Karpas-422 (cell line): ENCODE measurements at places on chromosomes 13 and 19.

- no peaks in the 10 kb centered on the region for H3K27me3 ChIP-seq
- H3K27ac ChIP-seq = no peak overlapping the region
- H3K4me3 ChIP-seq = no peak overlapping the region
- H3K36me3 ChIP-seq = no peaks in the 10 kb centered on the region
- peak; percentile 77 for DNase-seq
Observed at GRCh38 chr13:91375116-91375729, 23.2 kb upstream of the GPC5 start.

GRCh38 chr13:30799356-30799824 lies 64.0 kb downstream of the ALOX5AP start:
- H3K4me3 ChIP-seq = no peak overlapping the region
- peaks cover 13% of the 10 kb centered on the region for H3K4me1 ChIP-seq
- no peak overlapping the region for H3K27ac ChIP-seq
- H3K36me3 ChIP-seq = no peaks in the 10 kb centered on the region
- DNase-seq = no peak

GRCh38 chr13:80083853-80084676 lies 256.9 kb downstream of the SPRY2 start:
- no peaks in the 10 kb centered on the region for H3K4me1 ChIP-seq
- no peak overlapping the region for H3K4me3 ChIP-seq
- no peak overlapping the region for H3K27ac ChIP-seq
- H3K36me3 ChIP-seq = no peaks in the 10 kb centered on the region

DNA sequence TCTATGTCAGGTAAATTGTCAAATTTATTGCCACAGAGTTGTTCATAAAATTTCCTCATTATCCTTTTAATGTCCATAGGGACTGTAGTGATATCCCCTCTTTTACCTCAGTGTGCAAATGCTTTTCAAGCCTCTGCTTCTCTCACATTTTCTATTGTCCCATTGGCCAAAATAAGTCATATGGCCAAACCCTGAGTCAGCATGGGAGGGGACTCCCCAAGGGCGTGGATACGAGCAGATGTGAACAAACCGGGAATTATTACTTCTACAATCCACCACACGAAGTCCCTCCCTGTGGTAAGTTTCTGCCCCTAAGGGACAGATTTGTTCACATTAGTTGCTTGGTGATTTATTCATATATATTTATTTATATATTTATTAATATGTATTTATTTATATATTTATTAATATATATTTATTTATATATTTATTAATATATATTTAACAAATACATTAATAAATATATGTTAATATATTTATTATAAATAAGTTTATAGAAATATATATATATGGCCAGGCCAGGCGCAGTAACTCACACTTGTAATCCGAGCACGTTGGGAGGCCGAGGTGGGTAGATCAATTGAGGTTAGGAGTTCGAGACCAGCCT lies 20.1 kb upstream of the CAMSAP3 start:
- no peaks in the 10 kb centered on the region for H3K27me3 ChIP-seq
- no peak overlapping the region for H3K27ac ChIP-seq
- no peak for DNase-seq
- no peaks in the 10 kb centered on the region for H3K36me3 ChIP-seq

- no peaks in the 10 kb centered on the region for H3K27me3 ChIP-seq
- DNase-seq = no peak
- H3K4me1 ChIP-seq = no peaks in the 10 kb centered on the region
- no peak overlapping the region for H3K4me3 ChIP-seq
Observed at GRCh38 chr19:18650021-18650390, 13.2 kb downstream of the KLHL26 start.

- no peaks in the 10 kb centered on the region for H3K4me1 ChIP-seq
- no peaks in the 10 kb centered on the region for H3K36me3 ChIP-seq
- no peak overlapping the region for H3K27ac ChIP-seq
- no peak overlapping the region for H3K4me3 ChIP-seq
Observed at GRCh38 chr13:70732611-70733010, 624.4 kb upstream of the KLHL1 start.

- H3K4me1 ChIP-seq = no peaks in the 10 kb centered on the region
- no peak overlapping the region for H3K4me3 ChIP-seq
- no peak overlapping the region for H3K27ac ChIP-seq
- DNase-seq = peak; percentile 19
Observed at GRCh38 chr13:75724752-75725517, 88.8 kb downstream of the LMO7 start.

DNA sequence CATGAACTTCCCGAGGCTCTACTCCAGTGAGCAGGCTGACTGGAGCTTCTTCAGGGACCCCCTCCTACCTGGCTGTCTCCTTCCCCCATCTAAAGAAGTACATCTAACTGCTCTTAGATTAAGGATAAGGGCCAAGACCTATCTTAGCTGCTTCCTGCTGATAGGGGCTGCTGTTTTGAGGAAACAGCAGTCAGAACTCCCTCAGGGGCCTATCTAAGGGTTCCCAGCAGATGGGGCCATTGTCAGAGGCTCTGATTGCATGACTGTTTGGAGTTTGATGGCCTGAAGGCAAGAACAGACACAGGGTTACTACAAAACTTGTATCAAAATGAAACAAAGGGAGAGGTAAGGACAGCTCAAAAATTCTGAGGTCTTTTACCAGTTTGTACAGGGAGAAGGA lies 2636.9 kb upstream of the PCDH20 start:
- H3K4me1 ChIP-seq = peaks cover 7% of the 10 kb centered on the region
- peak; percentile 53 for DNase-seq
- no peaks in the 10 kb centered on the region for H3K27me3 ChIP-seq

DNA sequence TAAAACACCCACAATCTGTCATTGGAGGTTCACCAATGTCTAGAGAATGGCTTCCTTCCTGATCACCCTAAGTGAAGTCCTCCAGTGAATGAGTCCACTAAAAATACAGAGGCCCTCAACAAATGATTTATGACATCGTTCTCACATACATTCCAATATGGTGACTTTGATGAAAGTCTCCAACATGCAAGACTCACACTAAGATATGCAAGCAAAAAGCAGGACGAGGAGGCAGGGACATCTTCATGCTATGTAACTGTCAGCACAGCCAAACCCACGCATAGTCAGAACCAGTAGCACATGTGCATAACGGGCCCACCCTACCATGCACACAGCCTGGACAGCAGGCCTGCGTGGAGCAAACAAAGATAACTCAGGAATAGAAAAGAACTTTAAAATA lies 16.6 kb upstream of the LSM14A start:
- no peaks in the 10 kb centered on the region for H3K4me1 ChIP-seq
- H3K27me3 ChIP-seq = no peaks in the 10 kb centered on the region
- H3K4me3 ChIP-seq = no peak overlapping the region

- H3K27ac ChIP-seq = no peak overlapping the region
- DNase-seq = no peak
- H3K27me3 ChIP-seq = no peaks in the 10 kb centered on the region
Observed at GRCh38 chr13:75689686-75690085, 53.6 kb downstream of the LMO7 start.

GRCh38 chr19:40253611-40254092 lies 27.2 kb upstream of the CCNP start:
- H3K36me3 ChIP-seq = peaks cover 20% of the 10 kb centered on the region
- DNase-seq = no peak
- no peak overlapping the region for H3K4me3 ChIP-seq
- H3K4me1 ChIP-seq = peaks cover 4% of the 10 kb centered on the region; the same call in 1 of the 2 replicates
- H3K27ac ChIP-seq = no peak overlapping the region

DNA sequence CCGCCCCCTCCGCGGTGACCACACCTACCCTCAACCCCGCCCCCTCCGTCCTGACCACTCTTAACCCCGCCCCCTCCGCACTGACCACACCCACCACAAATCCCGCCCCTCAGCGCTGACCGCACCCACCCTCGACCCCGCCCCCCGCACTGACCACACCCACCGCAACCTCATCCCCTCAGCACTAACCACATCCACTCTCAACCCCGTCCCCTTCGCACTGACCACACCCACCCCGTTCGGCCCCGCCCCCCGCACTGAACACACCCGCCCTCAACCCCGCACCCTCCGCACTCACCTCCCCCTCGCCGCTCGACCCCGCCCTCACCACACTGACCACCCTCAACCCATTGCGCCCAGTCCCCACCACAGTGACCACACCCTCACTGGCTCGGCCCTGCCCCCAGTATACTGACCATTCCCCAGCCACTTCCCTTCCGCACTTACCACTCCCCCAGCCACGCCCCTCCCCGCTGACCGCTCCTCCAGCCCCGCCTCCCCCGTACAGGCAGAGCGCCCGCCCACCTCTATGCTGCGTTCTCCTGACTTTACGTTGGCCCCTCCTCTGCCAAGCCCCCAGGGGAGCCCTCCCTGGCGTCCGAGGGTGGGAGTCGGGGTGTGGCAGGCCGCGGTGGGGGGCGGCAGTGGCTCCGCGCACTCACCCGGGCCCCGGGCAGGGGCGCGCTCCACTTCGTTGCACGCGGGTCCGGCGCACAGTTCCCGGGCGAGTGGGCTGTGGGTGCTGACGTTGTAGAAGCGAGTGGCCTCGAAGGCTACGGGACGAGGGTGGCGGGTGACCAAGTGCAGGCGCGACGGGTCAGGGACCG lies 8.4 kb downstream of the F2RL3 start:
- H3K36me3 ChIP-seq = no peaks in the 10 kb centered on the region
- H3K4me1 ChIP-seq = peaks cover 7% of the 10 kb centered on the region
- H3K27me3 ChIP-seq = no peaks in the 10 kb centered on the region; the same call in 1 of the 2 replicates
- DNase-seq = peak; percentile 87
- H3K4me3 ChIP-seq = no peak overlapping the region
- H3K27ac ChIP-seq = no peak overlapping the region

GRCh38 chr19:5804516-5805461 lies at the start of gene NRTN:
Gene NRTN, plus strand, starts transcription at chr19:5805067. Its CDS starts 19,099 bp downstream, at chr19:5824166.
- no peak within 1 kb of the TSS for H3K4me3 ChIP-seq
- H3K27ac ChIP-seq = no peak within 1 kb of the TSS
- DNase-seq = peak; percentile 54
- H3K36me3 ChIP-seq = no peaks in the 10 kb centered on the region
- H3K4me1 ChIP-seq = peaks cover 10% of the 10 kb centered on the region
- H3K27me3 ChIP-seq = no peaks in the 10 kb centered on the region

GRCh38 chr13:74301258-74301935 lies 167.2 kb upstream of the KLF12 start:
- DNase-seq = no peak
- H3K36me3 ChIP-seq = no peaks in the 10 kb centered on the region
- H3K4me1 ChIP-seq = peaks cover 12% of the 10 kb centered on the region

DNA sequence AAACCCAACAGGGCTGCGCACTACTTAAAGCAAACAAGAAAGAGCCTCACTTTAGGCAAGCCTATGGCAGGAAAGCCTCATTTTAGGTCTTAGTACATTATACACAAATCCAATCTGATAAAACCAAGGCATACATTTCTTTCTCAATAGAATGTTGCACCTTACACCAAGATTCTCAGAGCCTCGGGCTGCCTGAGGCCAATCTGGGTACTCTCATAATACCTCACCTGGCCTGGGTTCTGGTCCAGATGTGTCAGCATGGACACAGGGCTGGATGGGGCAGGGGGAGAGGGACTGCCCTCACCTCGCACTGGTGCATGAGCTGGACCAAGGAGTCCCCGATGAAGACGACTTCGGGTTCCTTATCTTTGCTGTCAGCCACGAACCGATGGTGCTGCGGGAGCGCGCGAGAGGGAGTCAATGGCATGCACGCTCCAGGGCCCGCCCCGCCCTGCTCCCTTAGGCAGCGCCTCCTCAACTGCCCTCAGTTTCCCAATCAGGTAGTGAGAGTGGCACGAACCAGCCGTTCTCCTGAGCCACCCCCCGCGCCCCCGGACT lies at the start of gene PRR19:
Gene PRR19 (plus strand): TSS at position 487 of the 558 bp plus-strand sequence. CDS start 7,453 bp downstream, outside the sequence.
- no peaks in the 10 kb centered on the region for H3K36me3 ChIP-seq
- H3K27me3 ChIP-seq = no peaks in the 10 kb centered on the region
- peak; percentile 62 for DNase-seq
- H3K4me1 ChIP-seq = peaks cover 21% of the 10 kb centered on the region
- peak within 1 kb of the TSS; percentile 66 for H3K27ac ChIP-seq

- no peaks in the 10 kb centered on the region for H3K4me1 ChIP-seq
- DNase-seq = no peak
- 0 out of 2 replicates have a peak, but pooled peaks cover 3% of the 10 kb centered on the region for H3K27me3 ChIP-seq
- no peaks in the 10 kb centered on the region for H3K36me3 ChIP-seq
- H3K4me3 ChIP-seq = no peak overlapping the region
Observed at GRCh38 chr13:31261241-31261640, 61.5 kb downstream of the B3GLCT start.

DNA sequence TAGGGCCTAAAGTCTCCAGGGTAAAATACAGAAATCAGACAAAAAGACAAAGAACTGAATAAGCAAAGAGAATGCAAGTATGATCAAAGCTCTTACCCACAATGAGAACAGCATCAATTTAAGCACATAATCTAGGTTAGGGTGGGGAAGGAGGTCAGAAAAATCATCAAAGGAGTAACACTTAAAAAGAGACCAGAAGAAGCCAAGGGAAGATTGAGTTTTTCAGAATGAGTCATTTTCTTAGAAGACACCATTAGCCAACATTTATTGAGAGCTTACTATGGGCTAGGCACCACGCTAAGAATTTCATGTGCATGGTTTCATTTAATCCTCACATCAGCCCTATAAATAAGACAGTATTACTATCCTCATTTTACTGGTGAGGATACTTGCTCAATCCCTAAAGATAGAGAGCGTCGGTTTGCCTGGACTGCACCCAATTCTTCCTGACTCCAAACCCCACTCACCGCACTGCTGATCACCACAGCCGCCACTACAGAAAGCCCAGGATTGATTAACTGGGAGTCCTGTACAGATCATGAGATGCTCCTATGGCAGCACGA lies 1.7 kb upstream of the SHISA2 start:
- no peak overlapping the region for H3K4me3 ChIP-seq
- no peaks in the 10 kb centered on the region for H3K36me3 ChIP-seq
- H3K27me3 ChIP-seq = no peaks in the 10 kb centered on the region
- H3K4me1 ChIP-seq = no peaks in the 10 kb centered on the region
- no peak for DNase-seq
- H3K27ac ChIP-seq = no peak overlapping the region

DNA sequence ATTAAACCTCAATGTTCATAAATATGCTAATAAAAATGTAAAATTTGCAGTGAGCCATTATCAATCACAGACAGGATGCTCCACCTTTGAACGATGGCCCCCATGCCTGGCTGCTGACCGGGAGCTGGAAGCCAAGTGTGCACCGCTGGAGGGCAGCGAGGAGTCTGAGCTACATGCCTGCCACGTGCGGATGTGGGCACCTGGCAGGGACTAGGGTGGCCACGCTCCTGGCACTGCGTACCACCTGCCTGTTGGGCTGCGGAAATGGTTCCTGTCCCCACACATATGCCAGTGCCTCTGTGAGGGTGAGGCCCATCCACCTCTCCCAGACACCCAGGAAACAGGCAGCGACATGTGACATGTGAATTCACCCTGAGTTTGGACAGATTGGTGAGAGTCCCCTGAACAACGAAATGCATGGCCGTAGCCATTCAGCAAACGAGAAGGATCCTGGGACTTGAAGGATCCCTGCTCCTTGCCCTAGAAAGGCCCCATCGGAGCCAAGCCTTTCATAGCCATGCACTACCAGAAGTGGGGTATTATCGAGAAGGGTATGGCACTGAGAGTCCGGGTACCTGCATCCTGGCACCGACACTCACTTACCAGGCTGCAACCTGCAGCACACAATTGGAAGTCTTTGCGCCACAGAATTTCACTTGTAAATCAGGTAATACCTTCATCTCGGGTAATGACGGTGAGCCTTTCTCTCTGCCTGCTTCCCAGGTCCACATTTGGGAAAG lies 35.8 kb downstream of the TSHZ3 start:
- H3K36me3 ChIP-seq = no peaks in the 10 kb centered on the region
- no peak overlapping the region for H3K4me3 ChIP-seq
- DNase-seq = no peak
- H3K4me1 ChIP-seq = no peaks in the 10 kb centered on the region
